Esophagus muscularis mucosa (tissue), 4 donors: ENCODE measurements at places on chromosomes 1 and 21. TPM values are rescaled to one million over a fixed set of nuclear protein-coding genes. Genes with fewer than 3 reads are reported as not detected.

ASAP3 gene
- total RNA-seq, result 25.3 TPM

DNA sequence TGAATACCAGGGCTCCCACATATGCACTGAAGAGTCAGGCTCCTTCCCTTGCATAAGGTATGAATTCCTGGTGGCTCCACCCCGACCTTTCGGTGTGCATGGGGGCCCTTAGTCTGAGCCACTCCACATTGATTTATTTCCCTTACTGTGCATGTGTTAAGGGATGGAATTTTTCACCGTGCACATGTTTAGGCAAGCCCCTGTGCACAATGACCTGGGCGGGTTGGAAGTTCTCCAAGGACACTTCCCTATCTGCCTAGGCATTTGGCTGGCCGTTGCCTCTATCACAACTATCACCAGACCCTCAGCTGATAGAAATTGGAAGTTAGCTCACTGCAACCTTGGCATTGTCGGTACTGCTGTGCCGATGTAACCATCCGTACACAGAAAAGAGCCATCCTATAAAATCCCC lies 9.7 kb downstream of the S100A6 start:
- DNase-seq, result no peak

DNA sequence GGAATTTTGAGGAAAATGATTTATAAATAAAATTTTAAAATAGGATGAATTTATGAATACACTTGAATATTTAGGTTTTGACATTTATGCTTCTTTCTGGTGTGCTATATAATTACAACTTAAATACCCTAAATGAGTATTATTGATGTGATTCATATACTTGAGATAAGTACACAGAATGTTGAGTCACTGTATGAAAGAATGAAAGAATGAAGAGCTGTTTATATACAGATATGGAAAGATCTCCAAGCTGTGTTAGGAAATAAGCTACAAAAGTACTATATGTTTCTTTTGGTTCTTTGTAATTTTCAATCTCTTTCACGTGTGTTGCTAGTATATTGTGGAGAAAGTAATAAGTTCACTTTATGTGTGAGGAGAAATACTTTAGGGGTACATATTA lies 147.2 kb downstream of the RASAL2 start:
- DNase-seq, result no peak

- no peak for DNase-seq
Observed at GRCh38 chr1:46244656-46245371, 2.7 kb upstream of the RAD54L start.

GRCh38 chr1:101190441-101190840 lies 46.4 kb upstream of the S1PR1 start:
- DNase-seq, result no peak

DNA sequence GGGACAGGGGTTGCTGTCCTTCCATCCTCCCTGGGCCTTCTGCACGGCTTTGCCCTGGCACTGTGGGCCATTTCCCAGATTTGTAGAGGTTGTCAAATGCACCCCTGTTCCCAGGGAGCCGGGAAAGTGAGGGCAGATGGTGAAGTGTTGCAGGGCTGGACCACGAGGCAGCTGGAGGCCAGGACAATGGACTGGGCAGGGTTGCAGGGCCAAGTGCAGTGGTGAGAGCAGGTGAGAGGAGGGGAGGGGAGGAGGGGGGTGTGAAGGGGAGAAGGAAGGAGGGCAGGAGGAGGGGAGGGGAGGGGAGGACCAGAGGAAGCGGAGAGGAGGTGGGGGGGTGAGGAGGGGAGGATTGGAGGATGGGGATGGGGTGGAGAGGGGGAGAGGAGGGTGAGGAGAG lies 443.9 kb downstream of the CAMTA1 start:
- no peak for DNase-seq

DNA sequence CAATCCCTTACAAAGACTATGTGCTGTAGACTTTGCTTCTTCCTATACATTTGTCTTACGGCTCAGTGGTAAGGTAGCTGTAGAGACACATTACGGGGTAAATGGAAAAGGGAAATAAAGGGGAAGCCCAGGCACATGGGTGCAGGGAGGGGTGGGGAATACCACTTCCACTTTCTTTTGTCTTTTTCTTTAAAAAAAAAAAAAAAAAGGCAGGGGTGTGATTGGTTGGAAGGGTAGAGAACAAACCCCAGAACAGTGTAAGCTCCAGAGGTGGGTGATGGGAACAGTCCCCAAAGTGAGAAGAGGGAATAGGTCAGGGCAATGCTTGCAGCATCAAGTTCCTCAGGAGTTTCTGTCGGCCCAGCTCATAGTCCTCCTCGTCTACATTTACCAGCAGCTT lies 3.9 kb downstream of the NIT1 start:
- DNase-seq, result no peak

DNA sequence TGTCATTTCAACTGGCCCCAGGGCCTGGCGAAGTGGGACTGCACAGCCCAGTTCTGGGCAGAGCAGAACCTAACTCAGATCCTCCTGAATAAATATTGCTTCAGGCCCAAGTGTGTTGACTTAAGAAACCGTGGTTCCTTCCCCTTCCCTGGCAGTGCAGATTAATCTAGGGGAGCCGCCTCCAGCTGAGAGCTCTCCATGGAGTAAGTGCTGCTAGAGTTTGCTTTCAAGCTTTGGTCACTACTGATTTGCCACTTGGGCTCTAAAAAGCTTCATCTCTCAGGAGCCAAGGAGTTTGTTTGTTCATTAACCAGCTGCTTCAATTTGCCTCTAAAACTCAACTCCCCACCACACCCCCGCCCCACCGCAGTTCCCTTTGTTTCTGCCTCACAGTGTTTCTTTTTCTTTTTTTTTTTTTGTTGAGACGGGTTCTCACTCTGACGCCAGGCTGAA lies 112.1 kb downstream of the DTL start:
- DNase-seq, result no peak

GRCh38 chr1:42680055-42680454 lies 2.2 kb upstream of the YBX1 start:
- no peak for DNase-seq

DNA sequence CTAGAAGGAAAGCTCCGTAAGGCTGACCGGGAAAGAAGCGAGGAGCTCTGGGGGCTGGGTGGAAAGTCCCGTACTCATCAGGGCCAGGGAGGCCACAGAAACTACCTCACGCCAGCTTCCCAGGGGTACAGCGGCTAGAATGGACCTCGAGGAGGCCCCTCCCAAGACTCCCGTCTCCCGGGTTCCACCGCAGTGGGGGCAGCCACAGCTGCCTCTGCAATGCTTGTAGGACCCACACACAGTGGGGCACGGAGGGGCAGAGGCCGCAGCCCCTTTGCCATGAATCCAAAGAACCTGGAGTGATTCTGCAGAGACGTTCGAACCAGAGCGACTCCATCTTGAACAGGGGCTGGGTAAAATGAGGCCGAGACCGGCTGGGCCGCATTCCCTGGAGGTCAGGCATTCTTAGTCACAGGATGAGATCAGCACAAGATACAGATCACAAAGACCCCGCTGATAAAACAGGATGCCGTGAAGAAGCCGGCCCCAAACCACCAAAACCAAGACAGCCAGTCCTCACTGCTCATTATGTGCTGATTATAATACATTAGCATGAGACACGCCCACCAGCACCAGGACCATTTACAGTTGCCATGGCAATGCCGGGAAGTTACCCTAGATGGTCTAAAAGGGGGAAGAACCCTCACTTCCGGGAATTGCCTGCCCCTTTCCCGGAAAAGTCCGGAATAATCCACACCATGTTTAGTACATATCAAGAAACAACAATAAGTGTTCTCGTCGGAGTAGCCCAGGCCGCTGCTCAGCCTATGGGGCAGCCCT lies 1.6 kb upstream of the ANKRD65 start:
- no peak for DNase-seq

GRCh38 chr1:21397813-21398188 lies 42.1 kb upstream of the NBPF3 start:
- no peak for DNase-seq

DNA sequence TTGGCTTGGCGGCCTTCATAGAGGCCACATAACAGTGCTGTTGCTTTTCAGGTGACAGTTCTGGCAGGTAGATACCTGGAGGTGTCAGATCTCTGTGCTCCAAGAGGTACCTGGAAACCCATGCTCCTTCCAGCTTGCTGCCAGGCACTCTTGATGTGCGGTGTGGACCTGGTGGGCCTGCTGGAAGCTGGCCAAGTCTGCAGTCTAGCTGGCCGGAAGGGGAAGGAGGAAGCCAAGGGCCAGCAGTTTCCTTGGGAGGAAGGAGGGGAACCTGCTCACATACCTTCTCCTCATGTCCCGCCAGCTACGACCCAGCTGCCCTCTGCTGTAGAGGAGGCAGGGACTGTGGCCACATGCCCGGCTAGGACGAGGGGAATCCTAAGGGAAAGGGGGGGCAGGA lies 166.4 kb upstream of the AJAP1 start:
- no peak for DNase-seq

- DNase-seq, result no peak
Observed at GRCh38 chr1:207999274-207999915, 88.5 kb upstream of the CD34 start.

GRCh38 chr1:64019818-64020217 lies 183.6 kb upstream of the UBE2U start:
- no peak for DNase-seq

- no peak for DNase-seq
Observed at GRCh38 chr1:2971101-2971501, 50.2 kb upstream of the ACTRT2 start.
